HAP-1 (cell line): ENCODE measurements at places on chromosomes 2 and 18.

DNA sequence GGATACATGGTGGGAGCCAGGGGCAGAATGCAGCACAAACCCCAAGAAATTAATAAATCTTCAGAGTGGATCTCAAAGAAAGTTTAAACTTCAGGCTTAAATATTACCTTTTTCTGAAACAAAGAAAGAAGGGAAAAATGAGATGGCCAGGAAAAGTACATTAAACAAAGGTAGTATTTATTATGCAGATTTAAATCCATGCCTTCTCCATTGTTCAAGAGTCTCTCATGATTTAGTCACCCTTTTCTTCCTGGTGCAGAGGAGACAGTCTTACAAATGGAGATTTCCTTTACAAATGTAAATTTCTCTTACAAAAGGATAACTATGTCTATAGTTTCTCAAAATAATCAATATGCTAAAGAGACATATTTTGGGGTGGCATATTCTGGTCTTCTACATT lies 33.4 kb upstream of the PPM1B start:
- peak; percentile 70 for DNase-seq

- DNase-seq = no peak
Measured at GRCh38 chr2:128310094-128310716, 8.5 kb downstream of the HS6ST1 start.

- peak; percentile 89 for DNase-seq
Measured at GRCh38 chr2:156332534-156333273, at the start of gene NR4A2. TSS of gene NR4A2 (minus strand) at chr2:156332721. CDS start at chr2:156330186, 2,535 bp downstream.

DNA sequence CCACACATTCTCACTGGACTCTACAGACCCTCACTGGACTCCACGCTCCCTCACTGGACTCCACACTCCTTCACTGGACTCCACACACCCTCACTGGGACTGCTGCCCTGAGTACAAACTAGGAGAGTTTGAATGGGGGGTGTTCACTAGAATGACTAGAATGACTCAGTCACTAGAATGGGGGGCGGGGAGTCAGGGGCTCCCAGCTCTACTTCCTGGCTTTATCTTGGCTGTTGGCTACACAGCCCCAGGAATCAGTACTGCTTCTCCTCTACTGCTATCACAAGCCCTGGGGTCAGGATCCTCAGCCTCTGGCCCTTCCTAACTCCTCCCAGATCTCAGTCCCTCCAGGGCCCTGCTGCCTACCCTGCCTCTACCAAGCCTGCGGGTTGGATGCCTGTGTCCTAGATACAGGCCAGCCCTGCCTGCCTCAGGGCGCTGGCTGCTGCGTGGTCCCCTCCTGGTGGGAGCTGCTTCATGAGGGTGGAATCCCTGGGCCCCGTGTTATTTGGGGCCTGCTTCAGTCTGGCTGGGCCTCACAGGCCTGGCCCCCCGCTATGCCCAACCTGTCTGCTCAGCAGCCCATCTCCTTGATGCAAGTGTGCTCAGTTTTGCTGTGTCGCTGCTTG lies 7.8 kb downstream of the PTMA start:
- DNase-seq = no peak

GRCh38 chr2:71281950-71282349 lies 49.6 kb upstream of the ZNF638 start:
- no peak for DNase-seq

- DNase-seq = no peak
Measured at GRCh38 chr18:6270771-6271216, 143.9 kb downstream of the L3MBTL4 start.

- DNase-seq = no peak
Measured at GRCh38 chr2:157466764-157467163, 22.9 kb upstream of the CYTIP start.

GRCh38 chr2:239561446-239562001 lies 160.7 kb upstream of the HDAC4 start:
- DNase-seq = no peak

- DNase-seq = no peak
Measured at GRCh38 chr2:10297191-10297830, 5.4 kb upstream of the HPCAL1 start.

GRCh38 chr2:229920011-229920641 lies 1.7 kb downstream of the TRIP12 start:
- DNase-seq = peak; percentile 47

DNA sequence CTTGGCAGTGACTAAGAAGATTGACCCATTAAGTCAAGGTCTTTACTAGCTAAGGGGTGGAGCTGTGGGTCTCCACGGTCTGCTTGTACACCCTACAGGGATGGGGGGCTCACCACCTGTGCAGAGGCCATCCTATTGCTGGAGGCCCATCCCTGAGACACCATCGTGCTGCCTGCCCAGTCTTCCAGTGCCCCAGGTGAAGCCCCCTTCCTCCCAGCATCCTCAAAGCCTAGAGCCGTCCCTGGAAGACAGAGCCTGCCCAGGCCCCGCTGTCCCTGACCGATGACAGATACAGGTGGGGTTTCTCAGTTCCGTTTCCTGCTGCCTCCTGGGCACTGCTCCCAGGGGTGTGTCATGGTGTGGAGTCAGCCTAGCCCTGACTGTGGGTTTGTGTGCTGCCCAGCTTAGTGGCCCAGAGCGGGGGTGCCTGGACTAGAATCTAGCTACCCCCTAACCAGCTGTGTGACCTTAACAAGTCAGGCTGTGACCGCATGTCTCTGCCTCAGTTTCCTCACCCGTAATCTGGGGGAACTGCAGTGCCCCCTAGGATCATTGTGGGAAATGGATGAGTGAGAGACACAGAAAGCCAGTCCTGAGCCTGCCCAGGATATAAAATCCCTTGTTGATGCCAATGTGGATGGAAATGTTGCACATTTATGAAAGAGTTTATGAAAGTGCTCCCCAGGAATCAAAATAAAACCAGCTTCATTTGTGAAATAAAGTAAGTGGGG lies 2.0 kb downstream of the OTOS start:
- DNase-seq = no peak

DNA sequence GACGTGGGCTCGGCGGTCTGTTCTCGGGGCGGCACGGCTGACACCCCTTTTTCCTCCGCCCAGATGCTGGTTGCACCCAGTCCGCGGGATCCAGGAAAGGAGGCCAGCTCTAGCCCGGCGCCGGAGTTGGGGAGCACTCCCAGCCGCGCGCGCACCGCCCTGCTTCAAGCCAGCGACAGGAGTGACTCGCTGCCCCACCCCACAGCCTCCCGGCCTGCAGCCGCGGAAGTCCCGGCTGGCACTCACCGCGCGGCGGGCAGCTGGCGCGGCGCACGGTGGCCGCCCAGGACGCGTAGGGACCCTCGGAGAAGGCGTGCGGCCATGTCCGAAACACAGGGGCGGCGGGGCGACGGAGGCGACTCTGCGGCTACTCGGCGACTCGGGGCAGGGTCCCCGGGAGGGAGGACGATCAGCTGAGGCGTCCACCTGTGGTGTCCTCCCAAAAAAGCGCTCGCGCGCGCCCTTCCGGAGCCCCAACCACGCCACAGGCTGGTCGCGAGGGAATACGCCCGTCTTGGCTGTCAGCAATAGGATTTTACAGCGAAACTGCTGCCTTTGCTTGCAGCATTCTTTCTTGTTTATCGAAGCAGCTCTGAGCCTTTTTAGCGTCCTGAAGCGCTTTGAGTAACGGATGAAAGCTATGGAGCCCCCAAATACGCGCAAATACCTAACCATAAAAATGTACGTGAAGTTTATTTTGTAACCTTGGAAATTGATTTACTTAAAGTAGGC lies at the start of gene ACADL:
Gene ACADL (minus strand): TSS at position 507 of the 732 bp plus-strand sequence. CDS start 184 bp downstream, at position 323.
- peak; percentile 55 for DNase-seq

DNA sequence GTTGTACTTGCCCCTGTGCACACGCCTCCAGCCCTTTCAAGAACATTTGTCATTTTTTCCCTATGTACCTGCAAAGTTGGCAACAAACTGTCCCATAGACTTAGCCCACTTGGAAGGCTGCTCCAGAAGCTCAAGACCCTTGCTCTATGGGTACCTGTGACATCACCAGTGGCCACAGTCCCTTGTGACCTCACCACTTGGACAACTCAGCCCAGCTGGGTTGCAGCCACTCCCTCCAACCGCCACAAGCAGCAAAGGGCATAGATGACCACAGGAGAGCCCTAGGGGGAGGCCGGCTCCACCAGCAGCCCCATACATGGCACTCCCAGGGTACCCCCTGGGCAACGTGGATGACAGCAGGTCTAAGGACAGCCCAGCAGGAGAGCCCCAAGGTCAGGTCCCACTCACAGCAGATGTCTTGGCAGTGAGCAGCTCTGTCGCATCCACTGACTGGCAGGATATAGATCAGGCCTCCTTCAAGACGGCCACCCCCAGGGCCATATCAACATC lies at the start of gene TEX44:
Gene TEX44 (plus strand): TSS at position 229 of the 510 bp plus-strand sequence. CDS start 88 bp downstream, at position 317.
- DNase-seq = no peak

- no peak for DNase-seq
Measured at GRCh38 chr2:234818937-234819336, 132.9 kb upstream of the SH3BP4 start.

DNA sequence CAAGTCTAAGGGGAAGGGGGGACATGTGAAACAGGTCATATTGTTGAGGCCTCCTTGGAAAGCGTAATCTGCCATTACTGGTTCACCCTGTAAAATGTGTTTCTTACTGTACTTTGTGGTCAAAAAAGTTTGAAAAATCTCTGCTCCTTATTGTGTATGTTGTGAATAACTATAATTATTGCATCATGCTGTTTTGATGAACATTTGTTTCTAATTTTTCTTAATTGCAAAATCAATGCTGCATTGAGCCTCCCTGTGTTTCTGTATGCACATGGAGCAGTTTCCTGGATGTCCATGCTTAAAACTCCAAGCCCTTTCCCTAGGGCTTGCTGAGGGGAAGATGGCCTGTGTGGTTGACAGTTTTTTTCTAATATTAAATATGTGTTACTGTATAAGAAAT lies 158.6 kb downstream of the RNF144A start:
- no peak for DNase-seq

DNA sequence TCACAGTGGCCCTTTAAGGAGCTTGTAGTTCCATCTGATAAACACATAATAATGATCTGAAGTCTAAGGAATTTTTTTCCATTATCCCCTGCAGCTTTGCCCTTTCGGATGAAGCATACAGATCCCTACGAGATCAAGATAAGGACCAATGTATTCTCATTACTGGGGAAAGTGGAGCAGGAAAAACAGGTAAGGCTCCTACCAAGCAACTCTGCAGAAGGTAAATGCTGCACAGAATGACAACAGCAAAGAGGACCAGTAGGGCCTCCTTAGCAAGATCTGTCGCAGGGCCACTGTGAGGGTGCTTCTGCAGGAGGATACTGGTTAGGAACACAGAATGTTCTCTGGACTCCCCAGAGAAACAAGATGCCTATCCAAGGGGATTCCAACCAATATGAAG lies 84.6 kb downstream of the MYO1B start:
- no peak for DNase-seq

- no peak for DNase-seq
Measured at GRCh38 chr18:23169673-23170044, 34.4 kb downstream of the CABLES1 start.

GRCh38 chr2:12168354-12168753 lies 421.9 kb downstream of the LPIN1 start:
- no peak for DNase-seq

GRCh38 chr2:189437926-189438325 lies 3.3 kb upstream of the WDR75 start:
- no peak for DNase-seq

- DNase-seq = no peak
Measured at GRCh38 chr2:177161741-177162460, 50.7 kb upstream of the HNRNPA3 start.

DNA sequence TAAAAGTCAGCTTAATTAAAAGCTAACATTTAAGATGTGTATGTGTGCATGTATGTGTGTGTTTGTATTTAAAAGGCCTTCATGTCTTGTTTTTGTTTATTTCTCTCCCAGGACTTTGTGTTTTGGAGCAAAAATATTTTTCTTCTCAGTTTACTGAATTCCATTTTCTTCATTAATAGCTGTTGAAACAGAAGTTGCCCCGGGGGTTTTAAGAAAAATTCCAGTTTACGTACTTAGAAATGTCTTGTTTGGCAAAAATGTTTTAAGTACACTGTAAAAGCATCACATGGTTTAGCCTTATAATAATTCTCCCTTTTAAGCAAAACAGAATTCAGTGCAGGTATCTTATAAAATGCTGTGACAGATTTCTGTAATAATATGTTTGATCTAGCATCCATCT lies 1233.0 kb upstream of the NRXN1 start:
- no peak for DNase-seq

DNA sequence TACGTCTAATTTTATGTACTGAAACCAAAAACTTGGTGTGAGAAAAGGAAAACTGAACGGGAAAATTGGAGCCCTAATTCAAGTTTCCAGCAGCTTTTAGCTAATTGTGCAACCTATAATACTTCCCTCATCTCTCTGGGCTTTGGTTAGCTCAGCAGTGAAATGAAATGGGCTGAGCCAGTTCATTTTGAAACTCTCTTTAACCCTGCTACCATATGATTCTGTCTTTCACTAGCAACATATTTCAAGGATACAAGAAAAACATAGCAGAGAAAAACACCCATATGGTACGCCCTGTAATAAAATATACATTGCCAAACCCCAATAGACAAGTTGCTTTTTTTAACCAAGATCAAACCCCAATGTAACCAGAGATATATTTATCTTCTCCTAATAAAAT lies 799 bp downstream of the SYT4 start:
- DNase-seq = no peak

DNA sequence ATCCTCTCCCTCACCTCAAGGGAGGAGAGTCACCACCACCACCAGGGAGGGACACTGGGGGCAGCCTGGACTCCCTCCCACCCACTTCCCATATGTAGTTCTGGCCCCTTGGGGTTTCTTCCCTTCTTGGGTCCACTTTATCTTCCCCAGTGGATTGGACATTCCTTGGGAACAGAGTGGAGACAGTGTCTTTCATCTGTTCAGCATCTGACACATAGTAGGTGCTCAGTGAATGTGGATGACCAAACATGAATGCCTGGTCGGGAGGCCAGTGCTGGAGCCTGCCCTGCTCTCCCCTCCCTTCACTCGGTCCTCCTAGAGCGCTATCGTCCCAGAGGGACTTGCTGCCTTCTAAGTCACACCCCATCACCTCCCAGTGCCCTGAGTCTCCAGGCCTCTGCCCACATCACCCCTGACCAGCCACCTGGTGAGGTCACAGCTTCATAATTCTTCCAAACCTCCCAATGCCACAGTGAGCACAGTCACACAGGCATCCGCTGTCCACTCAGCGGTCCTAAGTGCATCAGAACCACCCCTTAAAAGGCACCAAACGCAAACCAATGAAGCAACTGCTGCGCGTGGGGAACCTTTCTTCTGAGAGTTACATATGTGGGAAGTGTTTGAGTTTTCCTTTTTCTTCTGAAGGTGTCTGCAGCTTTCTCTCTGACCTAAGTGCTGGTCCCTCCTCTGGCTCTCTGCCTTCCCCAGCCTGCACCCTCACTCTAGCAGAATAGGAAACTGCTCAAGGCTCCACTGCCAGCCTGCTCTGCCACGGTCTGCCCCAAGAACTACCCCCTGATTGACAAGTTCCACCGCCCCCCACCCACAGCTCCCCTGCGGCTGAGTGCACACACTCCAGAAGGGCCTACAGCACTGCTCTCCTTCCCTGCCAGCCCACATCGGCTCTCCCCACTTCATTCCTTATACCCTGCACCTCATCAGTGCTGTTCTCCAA lies 7.2 kb upstream of the SFXN5 start:
- DNase-seq = no peak

DNA sequence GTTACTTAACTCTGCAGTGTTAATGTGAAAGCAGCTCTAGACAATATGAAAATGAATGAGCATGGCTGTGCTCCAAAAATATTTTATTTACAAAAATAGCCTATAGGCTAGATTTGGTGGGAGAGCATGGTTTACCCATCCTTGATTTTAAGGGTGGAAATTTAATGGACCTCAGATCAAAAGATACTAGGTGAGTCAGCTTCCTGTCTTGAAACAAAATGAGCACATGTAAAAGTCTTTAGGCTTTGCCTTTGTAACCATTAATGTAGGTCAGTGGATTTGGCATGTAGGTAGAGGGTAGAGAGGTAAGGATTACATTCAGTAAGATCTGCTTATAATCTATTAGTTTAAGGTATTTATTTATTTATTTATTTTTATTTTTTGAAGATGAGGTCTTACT lies 72.7 kb downstream of the GREB1L start:
- no peak for DNase-seq
